ENCODE measurements at places on chromosomes 4 and X.
A peak's percentile ranks its signal among the peaks of the same experiment; 100 is the strongest.

DNA sequence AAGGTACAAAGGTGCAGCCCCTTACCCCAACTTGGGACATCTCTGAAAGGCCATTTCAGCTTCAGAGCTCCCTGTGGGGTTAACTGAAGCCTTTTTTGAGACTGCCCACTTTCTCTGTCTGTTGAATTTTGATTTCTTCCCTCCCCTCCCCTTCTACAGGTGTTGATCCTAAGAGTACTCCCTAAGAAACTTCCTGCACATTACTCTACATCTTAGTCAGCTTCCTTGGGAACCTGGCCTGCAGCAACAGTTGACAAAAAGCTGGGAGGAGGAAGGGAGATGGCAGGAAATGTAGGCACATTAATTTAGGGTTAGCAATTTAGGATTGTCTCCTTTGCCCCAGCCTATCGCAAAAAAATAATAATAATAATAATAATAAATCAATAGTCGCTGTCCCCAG is 1.2 kb upstream of the IDS start:
- no peak overlapping the region for H3K27ac ChIP-seq
- H3K4me1 ChIP-seq, result no peaks in the 10 kb centered on the region
- H3K4me3 ChIP-seq, result no peak overlapping the region

- H3K36me3 ChIP-seq, result no peaks in the 10 kb centered on the region
- no peaks in the 10 kb centered on the region for H3K27me3 ChIP-seq
- no peaks in the 10 kb centered on the region for H3K4me1 ChIP-seq
- peak overlapping the region; percentile 90 for H3K27ac ChIP-seq
Observed at GRCh38 chrX:154805696-154806091, 409 bp upstream of the MPP1 start.

GRCh38 chr4:20260821-20261220 is 9.1 kb downstream of the SLIT2 start:
- no peak overlapping the region for H3K4me3 ChIP-seq
- H3K27ac ChIP-seq, result no peak overlapping the region
- H3K36me3 ChIP-seq, result no peaks in the 10 kb centered on the region
- no peaks in the 10 kb centered on the region for H3K27me3 ChIP-seq
- no peak for DNase-seq

- no peak for DNase-seq
- H3K27ac ChIP-seq, result no peak overlapping the region
- no peaks in the 10 kb centered on the region for H3K36me3 ChIP-seq
- H3K27me3 ChIP-seq, result no peaks in the 10 kb centered on the region
- no peaks in the 10 kb centered on the region for H3K4me1 ChIP-seq
- no peak overlapping the region for H3K4me3 ChIP-seq
Observed at GRCh38 chrX:30468471-30468870, 109.1 kb downstream of the TASL start.

Data from left lung (tissue), 14 donors.